Esophagus squamous epithelium (tissue), 5 donors: ENCODE measurements at places on chromosomes 7 and 10.

DNA sequence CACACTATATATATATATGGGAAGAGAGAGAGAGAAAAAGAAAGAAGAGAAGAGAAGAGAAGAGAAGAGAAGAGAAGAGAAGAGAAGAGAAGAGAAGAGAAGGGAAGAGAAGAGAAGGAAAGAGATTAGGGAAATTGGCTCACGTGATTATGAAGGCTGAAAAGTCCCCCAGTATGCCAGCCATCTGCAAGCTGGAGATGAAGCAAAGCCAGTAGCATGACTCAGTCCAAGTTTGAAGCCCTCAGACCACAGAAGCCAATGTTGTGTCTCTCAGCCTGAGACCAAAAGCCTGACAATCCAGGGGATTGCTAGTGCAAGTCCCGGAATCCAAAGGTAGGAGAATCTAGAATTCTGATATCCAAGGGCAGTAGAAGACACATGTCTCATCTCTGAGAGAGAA, 206.3 kb upstream of the PRSS1 start:
- DNase-seq, result no peak

DNA sequence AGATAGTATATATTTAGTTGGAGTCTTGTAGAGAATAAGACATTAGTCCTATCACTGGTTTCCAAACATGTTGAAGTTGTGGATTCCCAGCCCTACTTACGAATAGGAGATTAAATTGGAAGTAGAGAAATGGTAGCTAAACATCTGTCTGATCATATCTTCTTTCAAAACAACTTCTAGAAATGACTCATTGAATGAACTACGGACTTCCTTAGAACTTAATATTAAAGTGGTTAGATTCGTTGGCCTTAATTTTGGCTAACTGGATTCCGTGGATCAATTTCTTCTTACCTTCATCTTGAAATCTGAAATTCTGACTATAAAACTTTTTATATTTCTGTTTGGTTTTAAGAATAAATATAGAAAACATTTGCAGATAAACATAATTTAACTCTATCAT, 3.4 kb downstream of the PHF14 start:
- no peak for DNase-seq

- no peak for DNase-seq
These were observed 85.2 kb downstream of the POLR1F start for GRCh38 chr7:19623676-19624075.

- no peak for DNase-seq
These were observed 84.2 kb downstream of the STRA8 start for GRCh38 chr7:135317676-135318325.

GRCh38 chr10:28975891-28976531, 298.7 kb downstream of the BAMBI start:
- no peak for DNase-seq
